Tibial nerve (tissue), 4 donors: ENCODE measurements at places on chromosomes 5 and 9.

GRCh38 chr9:100354121-100354800 lies 1.5 kb upstream of the TEX10 start:
- no peak overlapping the region for H3K4me3 ChIP-seq
- no peaks in the 10 kb centered on the region for H3K27me3 ChIP-seq
- DNase-seq = no peak
- peaks cover 12% of the 10 kb centered on the region for H3K4me1 ChIP-seq

DNA sequence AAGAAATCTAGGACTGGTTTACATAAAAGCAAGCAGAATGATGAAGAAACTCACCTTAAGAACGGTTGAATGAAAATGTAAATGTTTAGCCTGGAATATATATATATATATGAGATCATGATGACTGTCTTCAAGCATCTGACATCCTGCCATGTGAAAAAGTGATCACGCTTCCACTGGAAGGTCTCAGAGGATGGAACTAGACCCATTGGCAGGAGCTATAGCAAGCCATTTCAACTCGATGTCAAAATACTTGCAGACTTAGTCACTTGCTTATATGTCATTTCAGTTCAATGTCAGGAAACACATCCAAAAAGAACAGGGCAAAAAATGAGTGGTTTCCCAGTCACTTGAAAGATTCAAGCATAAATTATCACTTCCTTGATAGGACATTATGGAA lies 22.2 kb upstream of the TMEM161B start:
- H3K4me1 ChIP-seq = no peaks in the 10 kb centered on the region
- no peaks in the 10 kb centered on the region for H3K36me3 ChIP-seq
- H3K4me3 ChIP-seq = no peak overlapping the region
- H3K27ac ChIP-seq = no peak overlapping the region

- H3K27ac ChIP-seq = peak overlapping the region; percentile 90
- H3K4me1 ChIP-seq = peaks cover 5% of the 10 kb centered on the region
- H3K27me3 ChIP-seq = no peaks in the 10 kb centered on the region
- peak overlapping the region; percentile 40 for H3K4me3 ChIP-seq
- no peak for DNase-seq
These were observed 347 bp upstream of the OLFML2A start for GRCh38 chr9:124776618-124776953.

DNA sequence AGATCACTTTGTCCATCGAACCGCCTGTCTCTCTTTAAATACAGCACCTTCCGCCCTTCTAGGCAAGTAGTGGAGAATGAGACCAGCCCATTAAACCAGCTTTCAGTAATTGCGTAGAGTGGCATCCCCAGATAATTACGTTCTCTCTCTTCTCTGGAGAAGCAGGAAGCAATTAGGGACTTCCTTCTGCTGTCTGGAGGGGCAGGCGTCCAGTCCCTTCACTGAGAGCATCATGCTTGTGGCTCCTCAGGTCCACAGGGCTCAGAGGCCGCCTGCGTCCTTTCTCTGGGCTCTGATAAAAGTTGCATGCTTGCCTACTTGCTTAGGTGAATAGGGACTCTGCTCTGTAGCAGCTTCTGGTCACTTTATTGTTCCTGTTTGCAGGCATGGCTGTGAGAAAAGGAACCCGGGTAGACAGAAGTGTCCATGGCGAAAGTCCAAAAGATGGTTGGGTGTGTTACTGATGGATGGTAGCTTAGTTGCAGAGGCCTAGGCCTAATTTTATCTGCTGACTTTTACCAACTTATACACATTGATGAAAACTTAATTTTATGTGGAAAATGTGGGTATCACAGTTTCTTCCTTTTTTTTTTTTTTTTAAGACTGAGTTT lies 299.1 kb upstream of the PANK3 start:
- no peak overlapping the region for H3K4me3 ChIP-seq
- no peaks in the 10 kb centered on the region for H3K36me3 ChIP-seq
- H3K27me3 ChIP-seq = no peaks in the 10 kb centered on the region
- no peak for DNase-seq
- H3K4me1 ChIP-seq = no peaks in the 10 kb centered on the region

DNA sequence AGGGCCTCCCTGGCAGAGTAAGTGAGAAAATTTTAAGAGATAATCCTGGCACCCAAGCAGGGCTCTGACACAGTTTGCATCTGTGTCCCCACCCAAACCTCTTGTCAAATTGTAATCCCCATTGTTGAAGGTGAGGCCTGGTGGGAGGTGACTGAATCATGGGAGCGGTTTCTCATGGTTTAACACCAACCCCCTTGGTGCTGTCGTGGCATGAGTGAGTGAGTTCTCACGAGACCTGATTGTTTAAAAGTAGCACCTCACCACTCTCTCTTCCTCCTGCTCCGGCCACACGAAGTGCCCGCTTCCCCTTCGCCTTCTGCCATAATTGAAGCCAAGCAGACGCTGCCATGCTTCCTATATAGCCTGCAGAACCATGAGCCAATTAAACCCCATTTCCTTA lies 80.1 kb downstream of the FBXW11 start:
- H3K27ac ChIP-seq = no peak overlapping the region
- no peak overlapping the region for H3K4me3 ChIP-seq
- no peak for DNase-seq
- H3K4me1 ChIP-seq = no peaks in the 10 kb centered on the region
- H3K36me3 ChIP-seq = no peaks in the 10 kb centered on the region
- H3K27me3 ChIP-seq = no peaks in the 10 kb centered on the region

GRCh38 chr5:160421625-160422258 lies at the start of gene PTTG1:
PTTG1 (plus strand) TSS chr5:160421855; CDS start chr5:160422313, 458 bp downstream.
- H3K27me3 ChIP-seq = no peaks in the 10 kb centered on the region
- H3K36me3 ChIP-seq = no peaks in the 10 kb centered on the region
- H3K4me1 ChIP-seq = peaks cover 29% of the 10 kb centered on the region
- peak within 1 kb of the TSS; percentile 78 for H3K4me3 ChIP-seq

DNA sequence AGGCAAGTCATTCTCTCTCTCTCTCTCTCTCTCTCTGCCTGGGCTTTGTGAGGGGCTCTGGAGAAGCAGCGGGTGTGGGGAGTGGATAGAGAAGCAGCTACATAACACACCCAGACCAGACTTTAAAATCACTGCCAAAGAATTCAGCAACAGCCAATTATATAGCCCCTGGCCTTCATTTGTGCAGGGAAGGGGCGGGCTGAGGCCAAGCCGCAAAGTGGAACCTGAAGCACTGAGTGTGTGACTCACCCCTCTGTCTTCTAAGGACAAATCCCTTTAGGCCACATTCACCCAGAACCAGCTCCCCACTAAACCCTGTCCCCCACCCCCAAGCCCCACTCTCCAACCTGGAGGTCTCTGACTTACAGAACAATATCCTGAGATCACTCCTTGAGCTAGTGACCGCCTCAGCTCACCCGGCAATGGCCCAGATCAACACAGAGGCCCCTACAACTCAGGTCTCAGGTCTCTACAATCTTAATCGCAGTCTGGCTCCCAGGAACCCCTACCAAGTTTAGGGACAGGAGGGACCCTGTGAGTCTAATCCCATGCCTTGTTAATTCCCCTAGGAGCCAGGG lies 6.0 kb downstream of the B4GALT1 start:
- H3K27ac ChIP-seq = peak overlapping the region; percentile 97
- H3K36me3 ChIP-seq = no peaks in the 10 kb centered on the region
- no peak for DNase-seq
- H3K27me3 ChIP-seq = no peaks in the 10 kb centered on the region

GRCh38 chr5:145244251-145244650 lies 590.9 kb downstream of the PRELID2 start:
- no peak overlapping the region for H3K4me3 ChIP-seq
- no peaks in the 10 kb centered on the region for H3K4me1 ChIP-seq
- no peak for DNase-seq
- H3K36me3 ChIP-seq = no peaks in the 10 kb centered on the region

- peak overlapping the region; percentile 76 for H3K27ac ChIP-seq
- H3K36me3 ChIP-seq = no peaks in the 10 kb centered on the region
- peaks cover 9% of the 10 kb centered on the region for H3K4me1 ChIP-seq
- no peak overlapping the region for H3K4me3 ChIP-seq
- no peaks in the 10 kb centered on the region for H3K27me3 ChIP-seq
- peak; percentile 21 for DNase-seq
These were observed 118.1 kb upstream of the SMIM23 start for GRCh38 chr5:171667341-171668096.

GRCh38 chr9:5556101-5556705 lies 45.9 kb downstream of the PDCD1LG2 start:
- no peak overlapping the region for H3K27ac ChIP-seq
- peaks cover 15% of the 10 kb centered on the region for H3K4me1 ChIP-seq
- H3K27me3 ChIP-seq = no peaks in the 10 kb centered on the region
- no peak overlapping the region for H3K4me3 ChIP-seq

DNA sequence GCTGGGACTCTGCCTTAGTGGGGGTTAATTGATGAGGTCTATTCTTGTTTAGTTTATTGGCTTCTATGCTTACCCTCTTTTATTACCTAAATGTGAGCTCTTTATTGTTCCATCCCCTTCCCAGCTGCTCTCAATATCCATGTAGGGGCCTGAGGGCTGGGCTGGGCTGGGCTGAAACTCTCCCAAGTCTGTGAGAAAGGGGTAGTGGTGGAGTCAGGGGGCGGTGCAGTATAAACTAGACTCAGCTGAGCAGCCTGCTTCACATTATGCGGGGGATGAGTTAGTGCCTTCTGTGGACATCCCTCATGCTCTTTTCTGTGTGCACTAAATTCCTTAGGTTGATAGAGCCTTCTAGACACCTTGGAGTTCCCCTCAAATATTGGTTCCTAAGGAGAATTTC lies 451.8 kb upstream of the PTGER4 start:
- no peak overlapping the region for H3K27ac ChIP-seq
- H3K36me3 ChIP-seq = no peaks in the 10 kb centered on the region
- H3K4me1 ChIP-seq = no peaks in the 10 kb centered on the region
- DNase-seq = no peak
- no peak overlapping the region for H3K4me3 ChIP-seq

DNA sequence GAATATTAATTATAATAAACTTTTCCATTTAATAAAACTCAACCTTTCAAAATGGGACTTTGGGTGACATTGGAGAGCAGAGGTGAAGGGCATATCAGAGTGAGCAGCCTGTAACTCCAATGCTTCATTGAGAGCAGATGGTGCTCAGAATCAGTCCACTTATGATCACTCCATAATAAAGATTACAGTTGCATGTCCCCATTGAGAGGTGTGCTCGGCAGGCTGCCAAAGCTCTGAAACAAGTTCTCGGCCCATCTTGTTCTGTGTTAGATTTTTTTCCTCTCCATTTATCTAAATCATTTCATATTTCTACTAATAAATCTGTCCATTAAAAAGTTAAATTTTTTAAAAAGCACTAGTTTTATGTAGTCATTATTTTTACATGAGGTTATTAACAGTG lies 1786.4 kb upstream of the WWC1 start:
- DNase-seq = no peak
- H3K4me1 ChIP-seq = no peaks in the 10 kb centered on the region
- H3K27ac ChIP-seq = no peak overlapping the region
- H3K27me3 ChIP-seq = no peaks in the 10 kb centered on the region
- H3K4me3 ChIP-seq = no peak overlapping the region
- no peaks in the 10 kb centered on the region for H3K36me3 ChIP-seq
